ENCODE measurements at places on chromosomes 6 and 20.

- peak; percentile 23 for DNase-seq
These were observed 2.8 kb downstream of the SOX4 start for GRCh38 chr6:21596145-21596948.

GRCh38 chr6:155693573-155694418, 238.2 kb upstream of the NOX3 start:
- DNase-seq, result no peak

DNA sequence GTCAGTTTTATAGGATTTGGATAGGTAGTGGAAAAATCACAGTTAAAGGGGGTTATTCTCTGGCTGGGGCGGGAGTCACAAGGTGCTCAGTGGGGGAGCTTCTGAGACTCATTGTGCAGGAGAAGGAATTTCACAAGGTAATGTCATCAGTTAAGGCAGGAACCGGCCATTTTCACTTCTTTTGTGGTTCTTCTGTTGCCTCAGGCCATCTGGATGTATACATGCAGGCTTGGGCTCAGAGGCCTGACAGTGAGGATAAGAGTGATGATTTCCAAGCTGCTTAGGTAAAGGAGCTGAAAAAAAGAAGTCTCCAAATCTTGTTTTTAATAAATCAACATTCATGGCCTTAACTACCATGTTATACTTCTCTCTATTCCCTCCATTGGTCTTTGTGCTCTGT, 622.9 kb upstream of the ID4 start:
- no peak for DNase-seq

DNA sequence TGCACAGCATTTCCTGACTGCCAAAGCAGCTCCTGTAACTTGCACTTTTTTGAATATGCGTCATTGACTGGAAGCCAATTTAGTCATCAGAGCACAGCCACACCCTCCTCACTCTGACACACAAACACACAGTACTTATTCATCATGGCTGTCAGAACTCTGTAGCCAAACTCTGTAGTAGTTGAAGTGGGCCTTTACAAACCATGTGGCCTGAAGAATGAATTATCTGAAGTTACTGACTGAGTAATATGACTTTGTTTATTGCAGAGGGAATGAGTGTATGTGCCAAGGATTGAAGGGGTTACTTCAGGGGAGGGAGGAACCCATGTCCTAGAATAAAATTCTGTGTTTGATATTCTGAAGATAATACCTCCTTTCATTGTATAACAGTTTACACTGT, 102.7 kb downstream of the FIG4 start:
- peak; percentile 69 for DNase-seq

GRCh38 chr6:33592595-33593413, 12.7 kb upstream of the BAK1 start:
- no peak for DNase-seq

DNA sequence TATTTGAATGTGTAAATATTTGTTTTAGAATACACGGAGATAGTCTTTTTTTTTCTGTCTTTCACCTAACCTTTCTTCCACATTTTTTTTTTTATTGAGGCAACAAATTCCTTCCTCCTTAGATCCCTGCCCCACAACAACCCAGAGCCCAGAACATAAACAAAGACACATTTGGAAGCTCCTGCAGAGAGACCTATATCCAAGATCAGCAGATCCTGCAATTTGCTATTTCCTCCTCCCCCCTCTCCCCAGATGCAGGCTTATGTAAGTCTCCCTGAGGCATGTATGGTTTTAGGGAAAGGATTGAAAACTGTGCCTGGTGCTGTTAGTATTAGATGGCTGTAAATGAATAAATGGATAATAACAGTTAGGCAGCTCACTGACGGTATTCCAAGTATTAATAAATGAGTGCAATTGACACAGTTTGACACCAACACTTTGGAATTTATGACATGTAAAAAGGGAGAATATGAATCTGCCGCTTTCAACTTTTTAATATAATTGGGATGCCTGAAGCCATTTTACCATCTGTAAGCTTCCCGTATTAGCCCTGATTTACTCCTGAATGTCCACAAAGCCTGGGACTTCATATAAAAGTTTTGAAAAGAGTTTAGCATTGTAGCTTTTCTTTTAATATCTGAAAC, 608.3 kb upstream of the CITED2 start:
- DNase-seq, result no peak

GRCh38 chr6:3956054-3956453, 106.9 kb downstream of the FAM50B start:
- DNase-seq, result no peak

Data from erythroblast (primary cell).